ENCODE measurements at places on chromosomes 7 and 10.

- DNase-seq, result peak; percentile 87
Measured at GRCh38 chr10:101041252-101041761, 10.3 kb downstream of the SFXN3 start.

- no peak for DNase-seq
Measured at GRCh38 chr7:4634166-4634565, 47.9 kb upstream of the FOXK1 start.

DNA sequence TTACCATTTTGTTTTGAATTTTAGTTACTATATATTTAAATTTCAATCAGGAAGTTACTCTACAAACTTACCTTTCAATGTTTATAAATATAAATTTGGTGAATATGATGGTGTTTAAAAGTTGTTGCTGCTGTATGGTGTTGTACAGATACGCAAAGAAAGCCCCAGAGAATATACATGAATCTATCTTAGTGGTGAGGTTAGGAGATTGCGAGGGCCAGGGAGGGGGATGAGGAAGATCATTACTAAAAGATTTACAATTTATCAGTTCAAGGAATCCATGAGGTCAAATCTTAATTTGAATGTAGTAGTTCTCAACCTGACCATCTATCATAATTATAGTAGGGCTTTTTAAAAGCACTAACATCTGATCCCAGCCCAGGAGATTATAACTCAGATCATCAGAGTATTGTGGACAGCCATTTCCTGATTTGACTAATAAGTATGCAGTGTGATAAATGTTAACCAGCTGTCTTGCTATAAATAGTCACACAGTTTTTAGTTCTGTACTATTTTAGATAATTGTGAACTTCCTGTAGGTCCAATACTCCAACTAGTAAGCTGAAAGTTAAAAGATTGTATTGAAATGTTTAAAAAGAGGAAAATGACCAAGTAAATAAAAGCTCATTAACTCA is 23.6 kb downstream of the FAM3C start:
- no peak for DNase-seq

DNA sequence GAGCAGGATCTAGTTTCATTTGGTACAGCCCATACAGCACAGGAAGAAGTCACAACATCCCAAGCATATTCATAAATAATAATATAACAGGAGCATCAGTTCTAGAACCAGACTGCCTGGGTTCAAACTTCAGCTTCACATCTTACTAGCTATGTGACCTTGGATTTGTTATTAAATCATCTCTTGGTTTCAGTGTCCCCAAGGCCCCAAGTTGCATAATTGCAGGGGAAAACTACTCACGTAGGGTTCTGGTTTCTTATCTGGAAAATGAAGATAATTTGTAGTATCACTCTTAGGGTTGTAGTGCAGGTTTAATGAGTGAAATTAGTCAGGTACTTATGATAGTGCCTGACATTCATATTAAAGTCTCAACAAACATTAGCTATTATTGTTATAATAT is 5.5 kb upstream of the IQUB start:
- no peak for DNase-seq

- peak; percentile 25 for DNase-seq
Measured at GRCh38 chr7:47478017-47478344, 103.9 kb downstream of the TNS3 start.

GRCh38 chr10:132313865-132314264 is 6.1 kb upstream of the STK32C start:
- DNase-seq, result no peak

DNA sequence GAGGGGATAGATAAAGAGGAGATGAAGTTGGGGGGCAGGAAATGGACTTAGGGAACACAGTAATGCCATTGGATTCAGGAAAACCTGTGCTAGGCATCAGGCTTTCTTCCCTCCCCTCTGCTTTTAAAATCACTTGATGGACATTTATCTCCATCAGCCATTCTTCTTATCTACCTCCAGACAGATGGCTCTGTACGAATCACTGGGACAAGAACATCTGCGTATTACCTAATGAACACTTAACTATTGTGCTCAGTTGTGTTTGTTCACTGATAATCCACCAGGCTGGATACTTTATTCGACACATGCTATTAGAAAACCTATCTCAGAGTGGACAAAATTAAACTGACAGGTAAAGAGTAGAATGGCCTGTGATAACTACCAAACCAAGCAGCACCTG is 40.0 kb downstream of the TNKS2 start:
- DNase-seq, result no peak

GRCh38 chr10:6135039-6135438 is 46.2 kb downstream of the RBM17 start:
- no peak for DNase-seq

GRCh38 chr10:86535132-86535882 is 13.7 kb upstream of the WAPL start:
- DNase-seq, result peak; percentile 24

DNA sequence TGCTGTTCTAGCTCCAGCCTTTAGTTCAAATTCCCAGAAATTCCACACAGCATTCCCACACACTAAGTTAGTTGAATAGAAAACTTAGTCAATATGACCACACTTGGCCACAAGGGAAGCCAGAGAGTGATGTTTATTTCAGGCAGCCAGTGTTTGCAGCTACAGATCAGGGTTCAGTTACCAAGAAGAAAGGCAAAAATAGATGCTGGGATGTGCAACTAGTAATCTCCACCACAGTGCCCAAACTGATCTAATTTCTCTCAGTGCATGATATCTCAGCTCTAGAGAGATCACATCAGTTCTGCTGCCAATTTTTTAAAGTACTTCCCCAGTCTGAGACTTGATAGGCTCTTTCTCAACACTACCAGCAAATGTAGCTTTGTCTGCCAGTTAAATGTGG is 17.6 kb downstream of the SLF2 start:
- DNase-seq, result no peak

DNA sequence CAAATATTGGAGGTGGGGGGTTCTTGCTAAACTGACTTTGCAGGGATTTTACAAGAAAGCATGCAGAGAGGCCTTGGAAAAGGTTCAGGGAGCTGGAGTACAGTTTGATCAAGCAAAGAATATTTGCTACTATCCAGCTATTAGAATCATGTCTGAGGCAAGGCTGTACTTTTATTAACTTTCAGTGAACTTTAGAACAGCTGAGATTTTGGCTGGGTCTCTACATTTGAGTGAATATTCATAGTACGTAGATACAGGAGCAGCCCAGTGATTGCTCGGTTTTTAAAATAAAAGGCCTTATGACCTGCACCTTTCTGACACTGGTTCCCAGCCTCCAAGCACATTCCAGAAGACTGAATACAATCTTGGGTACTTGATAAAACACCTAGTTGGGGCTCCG is 496.8 kb upstream of the AKR1E2 start:
- no peak for DNase-seq

- no peak for DNase-seq
Measured at GRCh38 chr7:51286401-51286800, 30.2 kb downstream of the COBL start.

DNA sequence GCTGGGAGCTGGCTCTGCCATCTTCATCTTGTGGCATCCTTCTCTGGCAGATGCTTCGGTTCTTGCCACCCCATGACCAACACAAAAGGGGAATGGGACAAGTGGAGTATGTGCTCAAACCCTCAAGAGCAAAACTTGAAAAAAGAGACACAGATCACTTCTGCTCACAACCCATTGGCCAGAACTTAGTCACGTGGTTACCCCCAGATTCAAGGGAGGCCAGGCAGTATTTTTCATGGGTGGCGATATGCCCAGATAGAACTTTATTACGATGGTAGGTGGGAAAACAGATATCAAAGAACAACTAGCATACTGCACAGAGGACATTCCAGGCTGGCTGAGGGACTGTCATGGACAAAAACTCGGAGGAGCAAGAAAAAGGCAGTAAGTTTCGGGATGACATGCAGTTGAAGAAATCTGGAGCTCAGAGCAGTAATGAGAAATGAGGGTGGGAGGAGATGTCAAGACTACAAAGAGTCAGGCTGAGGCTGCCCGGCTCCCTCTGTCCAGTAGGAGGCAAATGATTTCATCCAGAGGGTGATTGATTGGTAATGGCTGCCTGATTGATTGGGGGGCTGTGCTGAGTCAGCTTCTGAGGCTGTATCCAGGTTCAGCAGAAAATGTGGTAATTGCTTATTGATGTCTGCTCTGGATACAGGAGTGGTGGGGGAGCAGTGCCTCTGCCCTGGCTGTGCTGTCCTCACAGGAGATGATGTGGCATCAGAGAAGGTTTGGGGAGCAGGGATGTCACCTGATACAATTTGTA is 25.3 kb downstream of the COL13A1 start:
- no peak for DNase-seq

GRCh38 chr7:138878856-138879255 is 80.9 kb upstream of the ATP6V0A4 start:
- DNase-seq, result no peak

GRCh38 chr10:75179657-75180177 is 30.9 kb upstream of the VDAC2 start:
- DNase-seq, result no peak

GRCh38 chr7:158111049-158111751 is 476.4 kb downstream of the PTPRN2 start:
- no peak for DNase-seq

DNA sequence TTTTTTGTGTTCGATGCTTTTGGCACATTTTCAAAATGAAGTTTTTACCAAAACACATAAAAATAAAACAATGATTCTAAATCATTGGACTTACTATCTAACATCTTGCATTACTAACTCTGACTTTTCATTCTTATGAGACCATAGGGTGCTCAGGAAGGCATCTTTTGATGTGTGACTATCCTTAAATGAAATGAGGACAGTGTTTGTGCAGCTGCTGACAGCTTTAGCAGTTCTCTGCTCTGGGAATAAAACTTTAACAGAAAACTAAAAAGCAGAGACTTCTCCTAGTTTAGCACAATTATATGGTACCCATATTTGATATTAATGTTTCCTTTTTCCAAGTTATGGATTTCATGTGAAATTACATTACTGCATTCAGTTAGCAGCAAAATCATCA is 471.6 kb downstream of the ARL4A start:
- DNase-seq, result no peak

DNA sequence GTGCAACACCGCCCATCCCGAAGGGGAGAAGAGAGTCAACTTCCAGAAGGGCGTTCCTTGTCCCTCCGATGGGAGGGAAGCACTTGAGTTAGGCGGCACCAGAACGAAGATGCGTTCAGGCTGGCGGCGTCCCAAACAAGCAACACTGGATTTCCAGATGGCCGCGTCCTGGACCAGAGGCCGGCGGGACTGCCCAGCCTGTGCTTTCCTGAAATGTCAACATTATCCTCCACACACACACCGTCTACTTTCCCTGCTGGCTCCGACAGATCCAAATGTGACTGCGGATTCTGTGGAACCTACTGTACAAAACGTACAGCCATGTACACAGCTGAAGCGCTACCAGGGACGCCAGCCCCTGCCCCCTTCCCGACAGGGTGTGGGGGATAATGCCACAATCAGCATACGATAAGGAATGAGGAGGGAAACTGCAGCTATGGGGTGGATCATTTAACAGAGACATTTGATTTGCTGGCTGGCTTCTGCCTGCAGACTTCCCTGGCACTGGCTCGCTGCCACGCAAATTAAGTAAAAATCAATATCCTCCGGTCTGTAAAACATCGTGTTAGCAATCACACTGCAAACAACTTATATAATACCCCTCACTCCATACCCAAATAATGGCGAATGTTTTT is 82.1 kb downstream of the ZRANB1 start:
- DNase-seq, result no peak

DNA sequence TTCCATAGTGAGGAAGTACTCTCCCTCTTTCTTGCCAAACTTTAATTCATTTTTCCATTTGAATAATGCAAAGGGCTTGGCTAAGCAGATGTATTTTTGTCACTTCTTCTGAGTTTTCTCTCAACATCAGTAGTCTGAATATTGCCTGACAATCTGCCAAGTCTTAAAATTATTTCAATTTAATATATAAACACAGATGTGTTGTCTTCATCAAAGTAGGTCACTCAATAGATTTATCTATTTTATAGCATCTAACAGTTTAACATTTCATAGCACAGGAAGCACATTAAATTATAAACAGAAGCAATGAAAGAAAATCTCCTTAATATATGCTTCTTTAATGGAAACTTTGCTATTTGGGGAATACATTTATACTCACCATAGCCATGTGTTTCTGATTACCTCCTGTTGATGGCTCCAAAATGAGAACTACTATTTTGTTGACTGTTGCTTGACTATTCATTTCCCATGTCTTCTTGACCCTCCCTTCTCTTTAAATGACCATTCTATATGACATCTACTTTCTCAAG is 4.5 kb downstream of the CPED1 start:
- DNase-seq, result no peak

DNA sequence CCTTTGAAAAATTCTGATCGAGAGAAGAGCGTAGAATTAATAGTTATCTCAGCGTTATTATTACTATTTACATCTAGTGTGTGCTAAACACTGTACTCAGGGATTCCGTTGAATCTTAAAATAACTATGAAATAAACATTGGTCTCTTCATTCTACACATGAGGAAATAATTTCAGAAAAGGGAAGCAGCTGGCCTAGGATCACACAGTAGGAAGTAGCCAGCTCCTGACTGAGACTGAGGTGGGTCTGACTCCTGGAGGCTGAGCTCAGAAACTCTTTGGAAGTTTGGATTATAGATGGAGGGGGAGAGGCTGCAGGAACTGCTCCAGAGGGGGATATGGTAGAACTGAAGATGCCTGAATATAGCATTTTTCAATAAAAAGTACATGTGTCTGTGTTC is 183.9 kb upstream of the WDR11 start:
- no peak for DNase-seq

DNA sequence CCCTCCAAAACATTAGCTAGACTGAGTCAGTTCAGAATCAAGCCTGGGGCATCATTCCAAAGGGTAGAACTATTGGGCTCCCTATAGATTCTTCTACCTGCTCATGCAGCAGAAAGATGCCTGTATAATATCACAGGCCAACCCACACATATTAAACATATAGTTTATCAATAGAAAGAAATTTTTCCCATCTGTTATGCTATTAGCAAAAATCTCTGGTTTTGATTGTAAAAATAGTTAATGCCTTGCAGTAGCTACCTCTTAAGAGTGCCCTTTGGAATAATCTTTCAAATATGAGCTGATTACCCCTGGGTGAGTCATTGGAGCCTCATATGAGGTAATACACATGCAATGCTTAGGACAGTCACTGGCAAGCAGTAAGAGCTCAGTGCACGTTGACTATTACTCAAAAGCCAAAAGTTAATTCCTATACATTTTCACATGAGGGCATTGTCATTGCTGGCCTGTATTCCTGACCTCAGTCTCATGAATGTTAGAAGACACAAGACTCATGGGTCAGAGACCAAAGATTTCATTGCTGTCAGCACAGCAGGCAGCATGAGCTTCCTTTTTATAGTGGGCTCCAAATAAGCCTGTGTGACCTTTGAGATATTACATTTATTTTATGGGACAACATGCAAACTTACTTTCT is 180.0 kb downstream of the FGFR2 start:
- no peak for DNase-seq

GRCh38 chr7:142964502-142965246 is 2.5 kb upstream of the KEL start:
- peak; percentile 3 for DNase-seq

- no peak for DNase-seq
Measured at GRCh38 chr7:126227643-126228042, 1025.1 kb downstream of the GRM8 start.

- DNase-seq, result no peak
Measured at GRCh38 chr7:141695803-141696289, 6.1 kb downstream of the DENND11 start.

- DNase-seq, result peak; percentile 90
Measured at GRCh38 chr10:58237014-58237834, 30.5 kb downstream of the IPMK start.
